Large intestine (tissue), 12 donors: ENCODE measurements at places on chromosomes 12 and 14.
A peak's percentile ranks its signal among the peaks of the same experiment; 100 is the strongest.

DNA sequence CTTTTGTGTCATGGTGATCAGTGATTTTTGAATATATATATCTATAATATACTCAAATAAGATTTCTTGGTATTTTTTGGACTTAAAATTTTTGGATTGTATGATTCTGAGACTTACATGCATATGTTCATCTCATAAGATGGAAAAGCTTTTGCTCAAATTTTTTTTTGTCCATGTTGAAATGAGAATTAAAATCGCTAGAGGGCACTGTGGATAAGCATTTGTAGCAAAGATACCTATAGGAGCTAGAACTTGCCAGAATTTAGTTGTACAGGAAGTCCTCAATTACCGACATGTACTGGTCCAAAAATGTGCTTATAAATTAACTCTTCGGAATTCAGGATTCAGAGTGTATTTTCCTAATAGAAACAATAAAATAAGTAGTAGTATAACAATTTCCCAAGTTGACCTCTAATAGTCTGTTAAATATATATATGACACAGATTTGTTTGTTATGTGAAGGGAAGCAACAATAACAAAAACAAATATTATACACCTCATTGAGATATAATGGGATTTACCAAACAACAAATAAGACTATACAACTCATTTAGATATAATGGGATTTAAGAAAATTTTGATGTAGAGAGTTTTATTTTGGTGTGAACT lies 179.6 kb downstream of the TMEM117 start:
- DNase-seq, result peak; percentile 9
- H3K4me1 ChIP-seq, result no peaks in the 10 kb centered on the region
- no peaks in the 10 kb centered on the region for H3K36me3 ChIP-seq

DNA sequence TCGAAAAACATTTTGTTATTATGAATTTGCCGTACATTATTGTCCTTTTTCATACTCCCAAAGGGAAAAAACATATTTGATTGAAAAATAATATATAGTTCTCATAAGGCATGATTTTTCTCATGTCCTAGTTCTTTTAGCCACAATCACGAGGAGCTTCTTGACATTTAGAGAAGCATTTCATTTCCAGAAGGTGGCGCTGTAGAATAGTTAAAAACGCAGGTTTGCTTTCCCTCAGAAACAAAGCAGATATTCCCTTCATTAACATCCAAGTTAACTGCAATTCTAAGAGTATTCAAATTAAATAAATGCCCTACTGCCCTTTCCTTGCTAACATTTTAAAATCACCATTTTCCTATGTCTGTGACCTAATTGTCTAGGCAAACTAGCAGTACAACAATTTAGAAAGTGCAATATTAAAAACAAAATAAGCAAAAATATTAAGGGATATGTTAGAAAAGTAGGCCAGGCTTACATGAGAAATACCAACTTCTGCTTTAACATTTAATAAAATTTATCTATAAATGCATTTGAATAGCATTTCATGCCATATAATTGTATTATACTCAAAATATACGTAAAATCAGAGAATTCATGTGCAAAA lies 10.9 kb upstream of the PIK3C2G start:
- no peaks in the 10 kb centered on the region for H3K27me3 ChIP-seq
- no peaks in the 10 kb centered on the region for H3K36me3 ChIP-seq
- no peak overlapping the region for H3K4me3 ChIP-seq
- H3K4me1 ChIP-seq, result peaks cover 8% of the 10 kb centered on the region

DNA sequence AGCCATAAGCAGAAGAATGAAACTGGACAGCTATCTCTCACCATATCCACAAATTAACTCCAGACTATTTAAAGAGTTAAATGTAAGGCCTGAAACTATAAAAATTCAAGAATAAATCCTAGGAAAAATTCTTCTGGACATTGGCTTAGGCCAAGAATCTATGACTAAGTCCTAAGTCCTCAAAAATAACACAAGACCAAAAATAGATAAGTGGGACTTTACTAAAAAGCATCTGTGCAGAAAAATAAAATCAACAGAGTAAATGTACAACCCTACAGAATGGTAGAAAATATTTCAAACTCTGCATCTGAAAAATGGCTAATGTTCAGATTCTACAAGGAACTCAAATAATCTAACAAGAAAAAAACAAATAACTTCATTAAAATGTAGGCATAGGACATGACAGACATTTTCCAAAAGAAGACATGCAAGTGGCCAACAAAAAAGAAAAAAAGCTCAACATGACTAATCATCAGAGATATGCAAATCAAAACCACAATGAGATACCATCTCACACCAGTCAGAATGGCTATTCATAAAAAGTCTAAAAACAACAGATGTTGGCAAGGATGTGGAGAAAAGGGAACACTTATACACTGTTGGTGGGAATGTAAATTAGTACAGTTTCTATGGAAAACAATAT lies 61.0 kb upstream of the PPFIA2 start:
- H3K36me3 ChIP-seq, result no peaks in the 10 kb centered on the region
- no peak overlapping the region for H3K4me3 ChIP-seq
- H3K27ac ChIP-seq, result no peak overlapping the region
- no peaks in the 10 kb centered on the region for H3K4me1 ChIP-seq

GRCh38 chr12:107308310-107308709 lies 215.0 kb upstream of the CRY1 start:
- H3K4me1 ChIP-seq, result no peaks in the 10 kb centered on the region
- no peak overlapping the region for H3K27ac ChIP-seq
- H3K36me3 ChIP-seq, result no peaks in the 10 kb centered on the region
- no peak for DNase-seq

DNA sequence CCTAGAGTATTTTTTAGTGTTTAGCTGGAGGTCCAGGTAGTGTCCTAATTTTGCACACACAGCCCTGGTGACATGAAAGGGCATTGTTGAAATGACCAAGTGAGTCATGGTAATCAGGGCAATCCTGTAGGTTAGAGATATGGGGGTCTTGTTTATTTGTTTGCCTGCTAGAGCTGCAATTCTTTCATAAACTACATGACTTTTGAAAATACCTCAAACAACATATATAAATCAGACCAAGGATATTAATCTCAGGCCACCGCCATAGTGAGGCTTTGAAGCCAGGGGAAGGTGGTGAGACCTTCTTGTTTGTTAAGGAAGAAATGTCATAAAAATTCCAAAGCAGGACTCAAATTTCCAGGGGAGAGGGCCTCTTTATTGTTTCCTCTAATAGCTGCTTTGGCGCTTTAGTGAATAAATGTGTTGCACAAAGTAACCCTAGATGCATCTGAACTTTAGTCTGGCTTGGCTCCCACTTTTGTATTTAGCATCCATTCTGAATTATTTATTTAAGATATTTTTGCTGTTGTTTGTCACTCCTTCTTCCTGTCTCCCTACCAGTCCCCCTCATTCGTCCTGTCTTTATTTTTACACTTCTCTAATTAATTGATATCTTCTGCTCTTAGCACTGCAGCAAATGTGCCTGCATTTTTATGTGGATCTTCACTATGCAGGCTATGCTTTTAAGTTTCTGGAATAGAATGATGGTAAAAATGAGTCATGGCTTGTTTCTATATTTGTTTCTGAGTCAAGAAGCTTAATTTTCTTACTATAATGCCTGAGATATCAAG lies 430.3 kb downstream of the RAD51B start:
- H3K27me3 ChIP-seq, result no peaks in the 10 kb centered on the region
- peak overlapping the region; percentile 86 for H3K27ac ChIP-seq
- peak; percentile 77 for DNase-seq

DNA sequence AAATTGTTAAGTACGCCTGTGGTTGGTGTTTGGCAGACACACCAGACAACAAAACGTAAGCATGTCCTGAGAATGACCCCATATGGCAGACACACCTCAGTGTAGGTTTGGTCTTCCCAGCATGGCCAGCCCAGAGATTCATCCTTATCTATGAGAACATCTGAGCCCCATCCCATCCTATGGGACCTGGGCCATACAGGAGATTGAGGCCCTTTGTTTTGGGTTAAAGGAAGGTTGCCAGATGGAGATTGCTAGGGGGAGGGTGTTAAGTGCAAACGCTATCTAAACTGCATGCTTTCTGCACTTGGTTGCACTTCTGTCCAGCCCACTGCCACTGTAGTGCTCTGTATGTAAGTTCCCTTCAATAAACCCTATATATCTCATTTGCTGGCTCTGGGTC lies 4.1 kb upstream of the PCNX4 start:
- no peak overlapping the region for H3K4me3 ChIP-seq
- no peaks in the 10 kb centered on the region for H3K4me1 ChIP-seq
- H3K27me3 ChIP-seq, result no peaks in the 10 kb centered on the region
- DNase-seq, result no peak
- no peak overlapping the region for H3K27ac ChIP-seq
- H3K36me3 ChIP-seq, result no peaks in the 10 kb centered on the region

- H3K4me1 ChIP-seq, result peaks cover 4% of the 10 kb centered on the region
- no peaks in the 10 kb centered on the region for H3K27me3 ChIP-seq
- no peak overlapping the region for H3K27ac ChIP-seq
- H3K36me3 ChIP-seq, result no peaks in the 10 kb centered on the region
These were observed 65.6 kb downstream of the SERPINA3 start for GRCh38 chr14:94677747-94678146.

DNA sequence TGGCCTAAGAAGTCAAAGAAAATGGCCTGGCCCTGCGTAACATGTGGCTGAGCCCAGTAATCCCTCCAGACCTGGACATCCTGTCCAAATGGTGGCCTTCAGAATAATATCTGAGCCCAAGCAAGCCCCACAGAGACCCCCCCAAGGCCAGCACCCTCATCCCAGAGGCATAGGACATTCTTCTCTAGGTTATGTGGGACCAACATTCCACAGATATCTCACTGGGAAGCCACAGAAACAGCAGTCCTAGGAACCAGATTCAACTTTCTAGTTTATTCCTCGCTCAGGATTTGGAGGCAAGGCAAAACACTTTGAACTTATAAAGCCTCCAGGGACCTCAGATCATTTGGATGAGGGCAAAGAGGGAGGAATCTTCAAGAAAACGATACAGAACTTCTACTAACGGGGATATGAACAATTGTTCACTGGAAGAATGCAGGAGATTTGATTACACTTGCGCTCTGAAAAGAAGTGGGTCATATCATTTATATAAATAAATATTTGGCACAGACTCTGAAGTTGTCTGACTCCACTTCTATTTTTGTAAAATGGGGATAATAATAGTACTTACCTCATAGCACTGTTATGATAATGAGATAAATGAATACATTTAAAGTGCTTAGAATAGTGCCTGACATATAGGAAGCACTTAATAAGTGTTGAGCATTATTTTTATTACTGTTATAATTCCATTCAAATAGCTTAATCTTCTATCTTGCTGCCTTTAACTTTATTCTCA lies 171.5 kb downstream of the NUAK1 start:
- no peaks in the 10 kb centered on the region for H3K4me1 ChIP-seq
- H3K27me3 ChIP-seq, result peaks cover 11% of the 10 kb centered on the region
- DNase-seq, result no peak
- no peak overlapping the region for H3K27ac ChIP-seq
- H3K36me3 ChIP-seq, result no peaks in the 10 kb centered on the region

GRCh38 chr12:75289753-75290152 lies 40.4 kb downstream of the CAPS2 start:
- no peaks in the 10 kb centered on the region for H3K4me1 ChIP-seq
- H3K4me3 ChIP-seq, result no peak overlapping the region
- H3K27me3 ChIP-seq, result no peaks in the 10 kb centered on the region
- H3K27ac ChIP-seq, result no peak overlapping the region
